NCI-H146 (cell line): ENCODE measurements at places on chromosomes 5 and 9.

- DNase-seq = peak; percentile 76
Measured at GRCh38 chr5:66828548-66829357, 232.6 kb downstream of the MAST4 start.

- no peak for DNase-seq
Measured at GRCh38 chr5:96634881-96635280, 27.3 kb upstream of the CAST start.

DNA sequence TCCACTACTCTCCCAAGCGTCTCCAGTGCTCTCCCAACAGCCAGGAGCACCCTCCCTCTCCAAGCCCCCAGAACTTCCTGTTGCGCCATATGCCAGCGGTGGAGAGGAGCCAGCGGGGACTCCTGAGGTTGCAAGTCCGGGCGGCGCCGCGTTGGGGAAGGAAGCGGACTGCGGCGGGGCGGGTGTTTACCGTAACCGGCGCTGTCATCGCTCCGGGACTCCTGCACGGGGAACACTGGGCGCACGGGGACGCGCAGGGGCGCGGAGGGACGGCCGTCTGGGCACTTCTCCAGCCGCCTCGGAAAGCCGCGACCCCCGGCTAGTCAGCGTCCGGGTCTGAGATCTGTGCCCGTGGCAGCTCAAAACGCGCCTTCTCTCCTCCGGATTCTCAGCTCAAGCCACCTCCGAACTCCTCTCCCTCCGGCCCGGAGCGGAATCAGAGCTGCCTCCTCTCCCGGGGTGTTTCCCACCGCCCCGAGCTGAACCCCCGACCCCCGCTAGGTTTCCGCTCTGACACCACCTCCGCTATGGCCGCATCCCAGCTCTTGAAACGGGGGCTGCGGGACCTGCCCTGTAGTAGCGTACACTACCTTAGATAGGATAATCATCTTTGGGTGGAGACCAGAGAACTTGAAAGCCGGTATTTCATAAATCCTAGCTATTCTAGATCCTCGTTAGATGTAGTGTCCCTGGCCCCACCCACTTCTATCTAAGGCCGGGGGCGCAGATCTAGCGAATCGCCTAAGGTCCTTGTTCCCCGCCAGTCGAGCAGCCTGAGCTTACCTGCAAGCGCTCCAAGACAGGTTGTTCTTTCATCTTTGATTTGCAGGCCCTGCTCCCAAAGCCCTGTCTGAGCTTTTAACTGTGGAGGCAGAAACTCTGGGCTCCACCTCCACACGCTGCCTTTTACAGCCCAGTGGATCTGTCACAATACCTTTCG, at the start of gene TRPM6:
TSS of gene TRPM6 (minus strand) at position 881 of the 940 bp plus-strand sequence. CDS start at position 816, 65 bp downstream.
- peak; percentile 58 for DNase-seq

GRCh38 chr5:147446523-147446922, 63.3 kb downstream of the DPYSL3 start:
- DNase-seq = no peak

- no peak for DNase-seq
Measured at GRCh38 chr9:114069476-114070187, 8.5 kb downstream of the AMBP start.

- no peak for DNase-seq
Measured at GRCh38 chr9:137114220-137114612, 317 bp downstream of the DPP7 start.

- DNase-seq = no peak
Measured at GRCh38 chr9:133603135-133603927, 5.9 kb downstream of the FAM163B start.

DNA sequence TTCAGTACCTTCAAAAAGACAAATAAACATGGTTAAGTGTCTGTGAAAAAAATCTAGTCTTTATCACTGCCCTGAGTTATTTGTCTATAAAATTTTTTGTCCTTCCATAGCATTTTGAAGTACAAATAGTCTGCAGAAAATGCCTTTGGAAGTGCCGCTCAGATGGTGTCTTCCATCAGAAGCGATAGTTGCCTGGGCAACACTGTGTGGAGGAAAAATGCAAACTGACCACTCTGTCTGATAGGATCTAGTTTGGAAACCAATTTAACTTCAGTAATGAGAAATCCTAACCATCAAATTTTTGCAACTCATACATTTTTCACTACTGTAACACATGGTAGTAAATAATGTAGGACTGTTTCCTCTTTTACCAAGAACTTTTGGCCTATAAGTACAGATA, 449.9 kb downstream of the PRELID2 start:
- no peak for DNase-seq

- peak; percentile 5 for DNase-seq
Measured at GRCh38 chr5:151523335-151523734, 67.8 kb downstream of the FAT2 start.

GRCh38 chr9:127202461-127203169, 62.0 kb upstream of the GARNL3 start:
- DNase-seq = no peak

DNA sequence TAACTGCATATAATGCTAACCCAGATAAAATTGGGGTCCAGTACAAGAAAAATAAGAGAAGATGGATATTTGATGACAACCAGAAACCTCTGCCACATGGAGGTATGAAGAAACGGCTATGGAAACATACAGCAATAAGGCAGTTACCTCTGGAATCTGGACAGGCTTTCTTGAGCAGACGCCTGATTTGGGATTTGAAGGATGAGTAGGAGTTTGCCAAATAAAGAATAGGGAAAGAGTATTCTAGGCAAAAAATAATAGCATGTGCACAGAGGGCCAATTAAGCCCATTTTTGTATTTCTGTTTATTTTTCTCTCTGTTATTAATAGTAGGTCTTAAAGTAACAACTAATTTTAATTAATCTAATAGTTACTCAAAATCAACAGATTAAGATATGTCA, 144.9 kb downstream of the ADAMTSL1 start:
- DNase-seq = no peak
